ENCODE measurements at places on chromosomes 5 and 9. TPM values are rescaled to one million over a fixed set of nuclear protein-coding genes. Genes with fewer than 3 reads are reported as not detected.

GRCh38 chr9:134544388-134545214 is 97.0 kb upstream of the COL5A1 start:
- DNase-seq = peak; percentile 69

Gene SRP19
- total RNA-seq = 35.9 TPM

Gene TRPM3
- total RNA-seq = 2.3 TPM

Gene TRIM36
- 1.2 TPM for total RNA-seq

DNA sequence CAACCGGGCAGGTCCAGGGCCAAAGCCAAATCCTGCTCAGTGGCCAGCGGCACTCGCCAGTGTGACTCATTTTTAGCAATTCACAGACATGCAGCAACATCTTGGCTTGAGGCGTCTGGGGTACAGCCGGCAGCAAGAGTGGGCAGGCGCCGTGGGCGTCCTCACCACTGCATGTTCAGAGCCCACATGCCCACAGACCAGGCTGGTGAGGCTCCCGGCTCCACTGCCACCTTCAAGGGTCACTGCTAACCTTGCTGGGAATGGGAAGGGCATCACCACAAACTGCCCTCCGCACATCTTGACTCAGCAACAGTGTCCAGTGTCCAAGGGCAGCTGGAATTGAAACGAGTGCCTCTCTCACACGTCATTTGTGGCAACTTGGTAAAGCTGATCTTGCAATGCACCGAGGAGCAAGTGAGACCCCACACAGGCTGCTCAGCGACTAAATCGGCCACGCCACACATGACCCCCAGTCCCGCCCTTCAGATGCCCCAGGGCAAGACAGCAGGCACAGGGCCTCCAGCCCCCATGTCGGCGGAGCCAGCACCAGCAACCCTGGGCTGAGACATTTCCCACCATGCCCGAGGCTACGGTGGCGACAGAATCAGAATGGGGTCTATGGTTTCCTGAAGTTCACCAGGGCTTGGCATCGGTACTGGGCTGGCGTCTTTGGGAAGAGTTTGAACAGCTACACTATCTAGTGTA is 140.3 kb downstream of the ROR2 start:
- no peak for DNase-seq

DNA sequence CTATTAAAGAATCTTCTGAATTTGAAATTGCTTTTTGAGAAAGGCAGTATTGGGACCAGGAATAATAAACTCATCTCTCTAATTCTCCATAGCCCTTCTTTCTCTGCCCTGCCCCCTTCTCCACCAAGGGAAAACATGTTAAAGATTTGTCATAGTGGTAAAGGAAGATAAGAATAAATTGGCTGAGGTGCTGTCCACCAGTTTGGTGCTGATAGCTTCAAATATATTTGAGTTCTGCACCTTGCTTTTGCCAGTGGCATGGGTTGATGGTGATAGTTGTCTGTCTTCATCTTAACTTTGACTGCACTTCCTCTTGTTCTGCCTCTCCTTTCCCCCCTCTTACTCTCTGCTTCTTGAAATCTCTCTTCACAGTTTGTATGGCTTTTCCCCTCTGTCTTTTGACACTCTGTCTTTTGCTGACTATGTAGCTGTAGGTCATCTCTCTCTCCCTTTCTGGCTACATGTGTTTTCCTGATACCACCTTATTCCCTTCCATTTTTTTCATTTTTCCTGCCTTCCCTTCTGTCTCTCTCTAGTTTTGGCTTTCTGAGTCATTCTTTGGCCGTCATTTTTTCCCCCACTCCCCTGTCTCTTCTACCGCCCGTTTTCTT is 56.6 kb downstream of the NDUFS4 start:
- no peak for DNase-seq

GRCh38 chr5:53083927-53084326 is 25.6 kb downstream of the MOCS2 start:
- peak; percentile 48 for DNase-seq

DNA sequence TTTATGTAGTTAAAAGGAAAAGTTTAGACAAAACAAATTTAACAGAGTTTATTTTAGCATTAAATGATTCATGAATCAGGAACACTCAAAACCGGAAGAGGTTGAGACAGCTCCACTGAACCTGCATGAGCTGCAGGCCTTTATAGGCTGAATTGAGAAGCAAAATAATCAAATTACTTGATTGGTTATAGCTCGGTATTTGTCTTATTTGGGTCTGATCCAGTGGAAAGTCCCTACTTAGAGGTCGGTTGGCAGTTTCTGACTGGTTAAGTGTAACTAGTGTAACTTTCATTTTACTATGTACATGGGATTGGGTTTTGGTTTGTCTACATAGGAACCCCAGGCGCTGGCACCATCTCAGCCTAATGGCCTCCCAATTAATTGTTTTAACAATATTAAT is 74.1 kb upstream of the PIK3R1 start:
- DNase-seq = no peak

Gene WDR38
- total RNA-seq = not detected

Gene CNTLN
- 18.6 TPM for total RNA-seq

DNA sequence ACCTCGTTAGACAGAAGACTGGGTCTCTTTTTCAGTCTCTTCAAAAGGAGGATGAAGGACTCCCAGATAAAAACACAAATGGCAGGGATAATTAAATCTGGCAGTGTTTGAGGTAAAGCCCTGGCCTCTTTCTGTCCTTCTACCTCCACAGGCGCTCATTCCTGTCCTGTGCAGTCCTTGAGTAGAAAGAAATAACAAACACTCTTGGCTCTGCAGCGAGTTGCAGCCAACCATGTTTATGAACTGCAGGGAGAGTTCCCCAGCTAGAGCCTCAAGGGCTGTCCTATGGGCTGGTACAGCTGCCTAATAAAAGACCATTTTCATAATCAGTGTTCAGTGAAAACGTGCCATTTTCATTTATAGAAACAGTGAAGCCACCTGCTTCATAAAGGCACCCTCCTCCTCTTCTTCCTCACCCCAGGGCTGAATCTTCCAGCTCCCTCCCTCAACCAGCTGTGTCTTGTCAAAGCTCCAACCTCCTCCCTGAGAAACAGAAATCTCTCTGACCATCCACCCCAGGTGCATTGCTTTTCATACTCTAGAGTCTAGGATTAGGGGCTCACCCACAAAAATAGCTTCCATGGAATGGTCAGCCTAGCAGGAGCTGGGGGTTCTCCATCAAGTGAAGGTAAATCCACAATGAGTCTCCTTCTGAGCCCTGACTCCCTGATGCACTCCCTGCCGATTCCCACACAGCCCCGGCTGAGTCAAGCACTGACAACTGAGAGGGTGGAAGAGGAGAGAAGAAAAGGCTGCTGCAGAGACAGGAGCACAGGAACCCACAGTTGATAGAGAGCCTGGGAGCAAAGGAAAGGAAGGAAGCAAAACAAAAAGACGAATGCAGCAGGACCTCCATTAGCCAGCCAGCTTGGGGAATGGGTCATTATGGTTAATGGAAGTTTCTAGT is 150.7 kb downstream of the CMYA5 start:
- DNase-seq = no peak

- DNase-seq = no peak
Measured at GRCh38 chr5:6827526-6828219, 114.4 kb downstream of the TENT4A start.

- no peak for DNase-seq
Measured at GRCh38 chr9:1454211-1454610, 404.1 kb downstream of the DMRT2 start.

GRCh38 chr5:149904293-149904886 is 40.2 kb downstream of the PDE6A start:
- DNase-seq = no peak

GRCh38 chr5:73996151-73996755 is 370.3 kb downstream of the ARHGEF28 start:
- no peak for DNase-seq

Gene ITGA1
- total RNA-seq = 23.3 TPM

- DNase-seq = no peak
Measured at GRCh38 chr9:38194870-38195269, 125.8 kb upstream of the SHB start.

DNA sequence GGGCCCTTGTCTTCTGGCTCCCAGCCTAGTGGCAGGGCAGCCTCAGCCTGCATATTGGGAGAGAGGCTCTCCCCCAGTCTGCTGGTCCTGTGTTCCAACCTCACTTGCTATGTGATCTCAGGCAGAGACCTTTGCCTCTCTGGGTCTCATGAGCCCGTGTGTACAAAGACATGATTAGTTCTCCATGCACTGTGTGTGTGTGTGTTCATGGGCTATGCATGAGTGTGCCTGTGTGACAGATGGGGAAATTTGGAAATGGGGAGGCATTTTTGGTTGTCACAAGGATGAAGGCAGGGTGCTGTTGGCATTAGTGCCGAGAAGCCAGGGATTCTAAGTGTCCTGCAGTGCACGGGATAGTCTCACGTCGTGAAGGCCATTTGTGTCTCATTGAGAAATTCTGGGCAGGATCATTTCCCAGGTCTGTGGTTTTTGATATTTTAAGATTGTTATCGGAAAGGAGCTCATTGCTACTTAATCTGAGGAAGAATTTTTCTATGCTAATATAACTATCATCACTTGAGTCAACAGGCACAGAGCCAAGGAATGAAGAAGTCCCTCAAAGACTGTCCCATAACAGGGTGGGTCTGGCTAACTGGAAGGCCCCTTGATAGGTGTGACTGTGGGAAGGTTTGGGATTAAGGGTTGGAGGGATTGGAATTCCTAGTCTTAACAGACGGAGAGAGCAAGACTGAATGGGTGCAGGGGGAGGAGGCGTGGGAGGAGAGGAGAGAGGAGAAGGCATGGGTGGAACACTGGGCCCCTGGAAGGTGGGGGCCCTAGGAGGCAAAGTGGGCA is 168.5 kb downstream of the RGS3 start:
- no peak for DNase-seq

GRCh38 chr5:143865426-143866025 is 53.6 kb downstream of the HMHB1 start:
- DNase-seq = peak; percentile 2

DNA sequence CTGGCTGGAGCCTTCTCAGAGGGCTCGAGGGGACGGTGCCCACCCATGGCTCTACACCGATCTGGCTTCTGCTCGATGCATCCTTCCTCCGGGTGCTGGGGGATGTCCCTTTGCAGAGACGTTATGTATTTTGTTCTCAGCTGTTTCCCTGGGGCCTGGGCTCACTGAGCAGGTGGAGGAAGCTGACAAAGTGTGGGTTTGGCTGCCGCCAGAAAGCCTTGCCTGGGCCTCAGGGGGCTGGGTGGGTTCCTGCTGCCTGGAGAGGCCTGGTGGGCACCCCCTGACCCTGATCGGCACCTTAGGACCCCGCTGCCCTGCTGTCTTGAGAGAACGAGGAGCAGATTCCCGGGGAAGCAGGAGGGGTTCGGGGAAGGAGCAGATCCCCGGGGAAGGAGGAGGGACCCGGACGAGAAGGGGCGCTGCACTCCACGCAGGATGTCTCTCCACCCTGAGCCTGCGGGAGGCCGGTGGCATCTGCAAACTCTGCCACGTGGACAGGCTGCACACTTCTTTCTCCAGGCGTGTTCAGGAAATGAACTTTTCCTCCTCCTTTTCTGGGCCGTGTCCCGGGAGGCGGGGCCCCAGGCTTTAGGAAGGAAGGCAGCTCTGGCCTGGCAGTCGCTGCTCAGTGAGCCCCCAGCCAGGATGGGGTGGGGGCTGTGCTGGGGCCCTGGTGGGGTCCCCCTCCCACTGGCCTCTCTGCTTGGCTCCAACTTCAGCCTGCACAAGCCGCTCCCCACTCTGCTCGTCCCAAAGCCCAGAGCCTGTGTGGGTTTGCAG is 148.9 kb downstream of the RXRA start:
- DNase-seq = peak; percentile 89

DNA sequence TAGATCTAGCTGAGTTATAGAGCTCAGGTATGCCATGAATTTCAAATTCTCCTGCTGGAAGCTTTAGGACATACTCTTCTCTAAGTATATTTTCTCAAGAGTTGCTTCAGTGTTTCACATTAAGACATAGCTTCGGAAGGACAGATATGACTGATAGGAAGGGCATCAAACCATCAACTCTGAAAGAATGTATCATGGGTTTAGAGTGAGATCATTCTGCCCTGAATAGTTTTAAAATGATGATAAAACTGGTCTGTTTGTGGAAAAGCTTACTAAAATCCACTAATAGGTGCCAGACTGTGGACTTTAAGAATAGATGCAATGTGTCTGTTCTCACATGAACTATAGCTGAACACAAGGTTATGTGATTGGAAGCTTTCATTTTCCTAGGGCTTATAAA is 8.4 kb downstream of the SPEF2 start:
- DNase-seq = no peak

Gene GARIN3
- not detected for total RNA-seq

- DNase-seq = no peak
Measured at GRCh38 chr9:127444283-127444920, 6.8 kb downstream of the RPL12 start.

Gene WHRN
- 2.0 TPM for total RNA-seq

All from skin of body (tissue), 3 donors.